D721Med (cell line): ENCODE measurements at places on chromosomes 4 and X.
A peak's percentile ranks its signal among the peaks of the same experiment; 100 is the strongest.

DNA sequence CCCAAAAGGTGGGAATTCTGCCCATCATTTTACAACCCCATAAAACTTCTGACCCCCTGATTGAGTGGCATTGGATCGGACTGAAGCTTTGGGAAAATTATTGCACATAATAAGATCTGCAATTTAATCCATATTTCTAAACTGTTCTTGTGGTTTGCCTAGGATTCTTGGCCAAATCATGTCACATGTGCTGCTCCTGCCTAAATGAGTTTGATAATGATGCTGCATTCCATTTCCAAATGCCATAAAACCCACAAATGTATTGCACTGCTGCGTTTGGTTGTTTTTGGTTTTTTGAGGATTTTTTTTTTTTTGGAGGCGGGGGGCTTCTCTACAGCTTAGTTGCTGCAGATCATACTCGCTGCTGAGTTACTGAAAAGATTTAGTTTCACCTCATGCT is 153.6 kb downstream of the QDPR start:
- DNase-seq = no peak

DNA sequence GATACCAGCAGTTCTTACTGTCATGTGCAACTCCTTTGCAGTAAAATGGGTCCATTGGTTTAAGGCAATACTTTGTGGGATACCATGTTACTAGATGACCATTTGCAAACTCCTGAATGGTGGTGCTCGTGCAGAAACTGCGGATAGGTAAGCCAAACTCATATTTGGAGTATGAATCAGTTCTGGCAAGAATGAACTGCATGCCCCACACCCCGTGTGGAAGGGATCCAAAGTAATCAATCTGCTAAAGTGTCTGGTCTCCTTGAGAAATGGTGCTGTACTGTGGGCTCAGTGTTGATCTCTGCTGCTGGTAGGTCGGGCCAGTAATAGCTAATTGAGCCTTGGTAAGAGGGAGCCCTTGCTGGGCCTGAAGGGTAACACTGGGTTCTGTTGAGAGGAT is 4.2 kb upstream of the TAB3 start:
- no peak for DNase-seq

DNA sequence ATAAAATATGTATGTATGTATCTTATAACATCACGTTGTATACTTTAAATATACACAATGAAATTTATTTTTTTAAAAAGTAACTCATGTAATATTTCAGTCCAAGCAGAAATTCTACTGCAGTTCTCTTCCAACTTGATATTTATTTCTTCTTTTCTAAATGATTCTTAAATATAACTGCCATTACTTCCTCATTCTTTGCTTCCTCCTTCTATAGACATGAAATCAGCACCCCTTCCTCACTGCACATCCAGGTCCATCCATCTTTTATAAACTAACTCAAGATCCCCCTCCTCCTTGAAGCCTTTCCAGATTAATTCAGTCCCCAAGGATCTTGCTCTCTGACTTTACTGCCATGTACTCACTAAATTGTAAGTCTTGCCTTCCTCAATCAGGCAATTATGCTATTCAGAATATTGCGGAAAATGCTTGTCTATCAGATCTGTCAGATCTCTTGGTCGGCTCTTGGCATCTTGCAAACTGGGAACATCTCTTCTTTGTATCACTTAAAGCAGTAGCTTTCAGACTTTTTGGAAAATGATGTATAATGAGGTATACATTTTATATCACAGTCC is 3.7 kb downstream of the GPRIN3 start:
- DNase-seq = no peak

DNA sequence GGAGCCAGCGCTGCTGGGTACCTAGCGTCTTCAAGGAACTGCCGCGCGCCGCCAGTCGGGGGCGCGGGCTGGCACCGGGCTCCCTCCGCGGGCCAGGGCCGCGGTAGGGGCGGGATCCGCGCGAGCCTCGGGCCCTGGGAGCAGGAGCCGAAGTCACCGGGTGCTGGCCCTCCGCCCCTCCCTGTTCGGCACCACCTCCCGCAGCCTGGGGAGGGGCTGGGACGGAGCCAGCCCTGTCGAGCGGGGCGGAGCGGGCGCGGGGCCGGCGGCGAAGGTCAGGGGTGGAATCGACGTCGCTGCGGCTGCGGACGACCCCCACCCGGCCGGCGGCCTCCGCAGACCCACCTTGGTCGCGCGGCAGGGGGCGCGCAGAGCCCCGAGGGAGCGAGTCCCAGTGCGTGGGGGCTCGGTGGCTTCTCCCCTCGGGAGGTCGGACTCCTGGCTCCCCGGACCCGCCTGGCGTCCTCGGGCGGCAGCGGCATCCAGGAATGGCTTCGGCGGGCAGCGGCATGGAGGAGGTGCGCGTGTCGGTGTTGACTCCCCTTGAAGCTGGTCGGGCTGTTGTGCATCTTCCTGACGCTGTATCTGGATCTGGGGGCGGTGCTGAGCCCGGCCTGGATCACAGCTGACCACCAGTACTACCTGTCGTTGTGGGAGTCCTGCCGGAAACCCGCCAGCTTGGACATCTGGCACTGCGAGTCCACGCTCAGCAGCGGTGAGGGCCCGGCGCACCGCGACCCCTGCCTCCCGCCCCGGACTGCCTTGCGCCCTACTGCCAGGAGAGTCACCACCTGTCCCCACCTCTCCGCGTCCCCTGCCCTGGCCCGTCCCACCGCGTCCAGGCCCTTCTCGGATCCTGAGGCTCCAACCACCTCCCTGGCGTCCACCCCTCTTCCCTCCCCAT is 50.5 kb upstream of the FAM47C start:
- peak; percentile 19 for DNase-seq

DNA sequence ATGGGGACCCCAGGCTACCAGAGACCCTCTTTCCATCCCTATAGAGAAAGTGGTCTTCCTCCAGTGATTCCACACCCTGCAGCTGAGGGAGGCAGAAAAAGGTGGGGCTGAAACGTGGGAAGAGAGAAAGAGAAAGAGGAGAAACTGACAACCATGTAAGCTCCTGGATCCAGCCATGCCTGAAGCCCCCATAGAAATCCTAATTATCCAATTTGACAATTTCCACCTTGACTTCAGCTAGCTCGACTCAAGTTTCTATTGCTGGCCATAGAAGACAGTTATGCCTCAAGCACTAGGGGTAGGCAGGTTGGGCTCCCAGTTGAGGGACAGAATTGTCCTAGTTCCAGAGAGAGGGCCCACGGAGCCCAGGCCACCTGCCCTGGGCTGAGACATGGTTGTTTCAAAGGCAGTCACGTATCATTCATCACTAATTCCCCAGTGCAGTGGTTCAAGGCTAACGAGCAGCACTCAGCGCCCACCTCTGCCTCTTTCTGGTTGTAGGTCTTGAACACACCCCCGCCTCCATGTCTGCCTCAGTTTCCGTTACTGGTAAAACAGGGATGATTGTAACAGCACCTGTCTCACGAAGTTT is 39.8 kb upstream of the ASMTL start:
- no peak for DNase-seq

DNA sequence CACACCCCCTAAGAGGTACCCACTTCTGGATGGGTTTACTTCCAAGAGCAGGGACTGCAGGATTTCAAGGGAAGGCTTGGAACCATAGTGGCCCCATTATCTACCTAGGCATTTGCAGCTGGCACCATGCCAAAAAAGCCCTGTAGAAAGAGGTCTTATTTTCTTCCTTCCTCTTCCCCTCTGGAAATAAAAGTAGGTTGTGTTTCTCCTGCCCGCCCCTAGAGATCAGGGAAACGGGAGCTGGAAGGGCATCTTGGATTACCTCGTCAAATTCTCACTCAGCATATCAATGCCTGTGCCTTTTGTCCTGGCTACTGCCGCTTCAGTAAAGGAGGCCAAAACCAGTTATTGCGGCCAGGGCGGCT is 1.6 kb downstream of the SCD5 start:
- no peak for DNase-seq

GRCh38 chr4:96952610-96953009 is 1112.7 kb downstream of the PDHA2 start:
- DNase-seq = no peak

- no peak for DNase-seq
Measured at GRCh38 chr4:155956461-155956860, 2.8 kb upstream of the CTSO start.

DNA sequence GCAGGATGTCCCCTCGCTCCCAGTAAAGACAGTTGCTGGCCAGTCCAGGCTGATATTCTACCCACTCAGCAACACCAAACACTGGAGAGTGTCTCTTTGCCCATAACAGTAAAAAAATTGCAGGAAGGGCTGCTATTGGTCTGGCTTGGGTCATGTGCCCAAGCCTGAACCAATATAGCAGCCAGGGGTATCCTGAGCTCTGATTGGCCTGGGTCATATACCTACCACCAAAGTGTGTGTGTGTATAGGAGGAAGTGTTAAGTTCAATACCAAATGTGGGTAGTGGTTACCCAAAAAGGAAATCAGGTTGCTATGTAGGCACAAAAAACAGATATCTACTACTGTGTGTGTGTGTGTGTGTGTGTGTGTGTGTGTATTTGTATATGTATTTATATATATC is 373.2 kb downstream of the BCOR start:
- no peak for DNase-seq

DNA sequence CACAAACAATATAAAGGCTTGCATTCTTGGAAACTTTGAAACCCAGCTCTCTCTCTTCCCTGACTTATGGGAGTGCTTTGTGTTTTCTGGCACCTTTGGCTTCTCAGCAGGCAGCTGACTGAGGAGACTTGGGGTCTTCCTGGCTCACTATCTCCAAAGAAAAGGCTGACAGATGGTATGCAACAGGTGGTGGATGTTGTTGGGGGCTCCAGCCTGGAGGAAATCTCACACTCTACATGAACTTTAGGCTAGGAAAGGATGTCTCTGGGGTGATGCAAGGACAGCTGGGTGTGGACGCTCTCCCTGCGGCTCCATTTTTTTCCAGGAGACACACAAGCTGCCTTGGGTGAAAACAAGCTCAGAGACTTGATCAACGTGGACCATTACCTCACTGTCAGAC is 67.4 kb downstream of the DNAAF6 start:
- DNase-seq = no peak

- no peak for DNase-seq
Measured at GRCh38 chrX:43655151-43656004, 721 bp upstream of the MAOA start.

GRCh38 chr4:26992657-26993361 is 132.2 kb downstream of the STIM2 start:
- DNase-seq = no peak

DNA sequence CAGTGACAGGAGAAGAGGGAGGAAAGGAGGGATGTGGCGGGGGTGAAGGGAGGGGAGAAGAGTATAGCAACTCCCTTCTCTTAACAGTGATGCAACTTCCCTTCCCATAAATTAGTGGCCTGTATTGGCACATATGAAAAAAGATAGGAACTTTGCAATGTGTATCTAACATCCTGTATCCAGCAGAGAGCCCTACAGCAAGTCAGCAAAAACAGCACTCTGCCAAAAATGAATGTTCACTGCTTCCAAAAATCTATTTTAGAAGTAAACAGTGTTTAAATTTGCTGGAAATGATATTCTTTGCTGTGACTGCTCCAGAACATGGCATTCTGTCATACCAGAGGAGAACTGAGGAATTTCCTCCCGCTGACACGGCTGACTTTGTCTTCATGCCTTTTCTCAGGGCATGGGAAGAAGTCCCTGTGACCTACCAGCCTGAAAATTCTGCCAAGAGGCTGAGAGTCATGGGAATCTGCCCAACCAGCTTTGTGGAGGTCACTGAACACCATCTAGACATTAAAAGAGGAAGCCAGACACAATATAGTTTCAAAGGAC is 343.4 kb upstream of the RASGEF1B start:
- DNase-seq = no peak

GRCh38 chrX:48794911-48795515 is 6.9 kb upstream of the HDAC6 start:
- DNase-seq = no peak

DNA sequence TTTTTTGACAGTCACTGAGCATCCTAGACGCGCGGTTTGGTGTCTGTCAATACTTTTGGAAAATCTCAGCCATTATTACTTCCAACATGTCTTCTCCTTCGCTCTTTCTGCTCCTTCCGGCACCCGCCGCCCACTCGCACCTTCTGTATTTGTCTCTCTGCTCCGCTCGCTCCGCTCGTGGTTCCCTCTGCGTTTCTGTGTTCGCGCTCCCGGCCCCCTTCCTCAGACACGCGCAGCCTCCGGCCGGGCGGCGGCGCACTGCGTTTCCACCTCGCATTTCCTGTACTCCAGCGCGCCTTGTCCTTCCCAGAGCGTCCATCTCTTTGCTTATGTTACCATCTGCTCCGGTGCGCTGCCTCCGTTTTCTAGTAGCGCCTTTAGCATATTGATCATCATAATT is 21.1 kb downstream of the PDE6B start:
- no peak for DNase-seq

DNA sequence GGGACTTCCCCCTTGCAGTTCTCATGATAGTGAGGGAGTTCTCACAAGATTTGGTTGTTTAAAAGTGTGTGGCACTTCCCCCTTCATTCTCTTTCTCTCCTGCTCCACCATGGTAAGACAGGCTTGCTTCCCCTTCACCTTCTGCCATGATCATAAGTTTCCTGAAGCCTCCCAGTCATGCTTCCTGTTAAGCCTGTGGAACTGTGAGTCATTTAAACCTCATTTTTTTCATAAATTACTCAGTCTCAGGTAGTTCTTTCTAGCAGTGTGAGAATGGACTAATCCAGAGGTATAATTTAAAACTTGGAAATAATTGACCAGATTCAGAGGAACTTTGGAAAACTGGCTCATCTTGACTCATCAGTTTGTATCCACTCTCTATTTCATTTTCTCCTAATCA is 129.0 kb downstream of the TMEM47 start:
- no peak for DNase-seq

GRCh38 chr4:104408878-104409277 is 85.8 kb downstream of the CXXC4 start:
- DNase-seq = no peak

DNA sequence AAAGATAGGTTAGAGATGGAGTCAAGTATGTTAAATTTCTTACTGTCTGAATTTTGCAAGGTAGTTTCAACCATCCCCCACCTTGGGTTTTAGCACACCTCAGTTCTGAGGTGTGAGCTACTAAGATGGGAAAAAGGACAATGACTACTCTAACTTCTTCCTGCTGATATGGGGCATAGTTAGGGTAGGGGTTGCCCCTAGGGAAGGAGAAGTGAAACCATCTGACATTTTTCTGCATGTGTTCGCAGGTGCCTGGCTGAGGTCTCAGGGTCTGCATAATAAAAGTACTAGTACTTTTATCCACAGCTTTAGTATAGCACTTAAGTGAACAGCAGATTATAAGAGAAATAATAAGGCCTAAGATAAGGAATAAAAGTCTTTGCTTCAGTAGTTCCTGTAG is 129.5 kb upstream of the CYSLTR1 start:
- DNase-seq = no peak

GRCh38 chrX:46333550-46333949 is 211.7 kb downstream of the ZNF674 start:
- DNase-seq = no peak

GRCh38 chr4:123339507-123340380 is 56.9 kb upstream of the SPRY1 start:
- peak; percentile 31 for DNase-seq

- no peak for DNase-seq
Measured at GRCh38 chrX:44889824-44890223, 16.8 kb downstream of the KDM6A start.

GRCh38 chr4:86939729-86940575 is 5.1 kb downstream of the AFF1 start:
- DNase-seq = no peak

- no peak for DNase-seq
Measured at GRCh38 chrX:38848671-38849455, 47.6 kb downstream of the MID1IP1 start.

- no peak for DNase-seq
Measured at GRCh38 chr4:10020871-10021652, at the start of gene SLC2A9. Gene SLC2A9, minus strand, starts transcription at chr4:10021497. Its CDS starts 68 bp downstream, at chr4:10021429.
